ENCODE measurements at places on chromosomes 6 and 20.
A peak's percentile ranks its signal among the peaks of the same experiment; 100 is the strongest.

DNA sequence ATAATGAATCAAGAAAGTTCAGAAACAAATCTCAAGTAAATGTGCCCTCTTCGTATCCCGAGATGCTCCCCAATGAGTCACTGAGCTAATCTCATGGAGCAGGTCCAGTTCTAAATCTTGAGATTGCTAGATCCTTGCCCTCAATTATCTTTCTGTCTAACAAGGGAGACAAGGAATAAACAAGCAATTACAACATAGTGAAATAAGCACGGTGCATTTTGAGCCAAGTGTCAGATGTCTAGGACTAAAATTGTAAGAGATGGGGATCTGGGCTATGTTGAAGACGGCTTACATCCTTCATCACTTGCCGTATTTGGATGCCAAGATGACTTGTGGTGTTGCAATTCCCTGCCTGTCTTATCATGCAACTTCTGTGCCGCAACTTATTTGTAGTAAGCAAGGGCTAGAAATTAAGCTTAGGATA is 56.5 kb upstream of the ADGRF1 start:
- no peak for DNase-seq

GRCh38 chr6:40295251-40295950 is 291.8 kb downstream of the LRFN2 start:
- DNase-seq: no peak

GRCh38 chr20:5001174-5002076 is at the start of gene SLC23A2:
TSS of gene SLC23A2 (minus strand) at chr20:5001510. CDS start at chr20:4932562, 68,948 bp downstream.
- peak; percentile 28 for DNase-seq

GRCh38 chr20:17556837-17557674 is 12.8 kb upstream of the DSTN start:
- no peak for DNase-seq

DNA sequence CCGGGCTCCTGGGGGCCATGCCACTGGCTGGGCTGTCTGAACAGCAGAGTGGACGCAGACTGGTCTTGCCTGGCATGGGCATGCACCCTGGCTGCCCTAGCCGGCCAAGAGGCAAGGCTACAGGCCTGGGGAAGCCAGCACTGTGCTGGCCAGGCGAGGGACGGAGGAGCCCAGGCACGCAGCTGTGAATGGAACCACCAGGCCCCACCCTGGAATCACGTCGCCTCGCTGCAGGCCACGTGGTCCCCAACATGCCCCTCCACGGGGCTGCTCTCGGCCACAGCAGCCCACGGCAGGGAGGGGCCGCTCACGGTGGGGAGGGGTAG is 4.0 kb downstream of the UCKL1 start:
- no peak for DNase-seq

- no peak for DNase-seq
These were observed 45.4 kb downstream of the MKKS start for GRCh38 chr20:10388597-10388996.

DNA sequence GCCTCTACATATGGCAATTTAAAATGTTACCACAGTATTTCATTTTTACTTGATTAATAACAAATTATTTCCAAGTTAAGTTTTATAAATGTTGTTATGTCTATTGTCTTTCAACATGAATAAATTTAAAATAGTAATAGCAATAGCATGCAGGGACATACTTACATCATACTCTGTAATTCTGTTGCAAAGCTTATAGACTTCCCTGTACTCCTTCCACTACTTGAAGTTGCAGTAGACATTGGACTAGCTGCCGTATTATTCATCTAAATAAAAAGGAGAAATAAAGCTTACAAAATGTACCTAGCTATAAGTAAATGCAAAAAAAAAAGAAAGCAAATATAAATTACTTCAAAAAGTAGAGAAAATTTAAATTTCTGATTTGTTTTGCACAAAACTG is 12.7 kb downstream of the SUPT3H start:
- DNase-seq: no peak

DNA sequence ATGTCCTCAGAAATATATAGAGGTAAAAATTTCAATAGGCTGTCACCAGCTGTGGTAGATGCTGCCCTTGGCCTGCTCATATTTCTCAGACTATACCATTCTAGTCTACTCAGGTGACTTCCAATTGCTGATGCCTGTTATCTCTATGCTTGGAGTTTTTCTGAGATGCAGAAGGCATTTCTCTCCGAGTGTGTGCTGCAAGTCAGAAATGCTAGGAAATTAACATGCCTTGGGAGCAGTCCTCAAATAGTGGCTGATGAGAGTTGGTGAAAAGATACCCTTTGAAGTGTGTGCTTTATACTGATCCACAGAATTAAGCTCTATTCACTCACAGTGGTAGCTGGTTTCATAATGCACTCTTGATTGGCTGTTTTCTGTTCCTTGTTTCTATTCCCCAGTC is 43.2 kb upstream of the PKIB start:
- no peak for DNase-seq

DNA sequence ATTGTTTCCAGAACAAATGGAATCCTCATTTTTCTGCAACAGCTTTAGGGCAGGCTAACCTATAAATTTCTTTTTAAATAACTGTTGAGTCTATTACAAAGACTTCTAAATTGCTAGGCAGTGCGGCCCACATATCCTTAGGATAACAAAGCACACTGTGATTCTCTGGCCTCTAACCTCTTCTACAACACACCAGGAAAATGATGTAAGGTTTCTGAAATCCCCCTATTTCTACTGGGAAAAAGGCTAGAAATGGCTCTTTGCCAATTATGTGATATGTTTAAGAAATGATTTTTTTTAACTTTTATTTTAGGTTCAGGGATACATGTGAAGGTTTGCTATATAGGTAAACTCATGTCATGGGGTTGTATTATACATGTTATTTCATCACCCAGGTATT is 17.3 kb upstream of the NT5E start:
- DNase-seq: no peak

GRCh38 chr20:34112600-34113101 is 608 bp upstream of the EIF2S2 start:
- no peak for DNase-seq

DNA sequence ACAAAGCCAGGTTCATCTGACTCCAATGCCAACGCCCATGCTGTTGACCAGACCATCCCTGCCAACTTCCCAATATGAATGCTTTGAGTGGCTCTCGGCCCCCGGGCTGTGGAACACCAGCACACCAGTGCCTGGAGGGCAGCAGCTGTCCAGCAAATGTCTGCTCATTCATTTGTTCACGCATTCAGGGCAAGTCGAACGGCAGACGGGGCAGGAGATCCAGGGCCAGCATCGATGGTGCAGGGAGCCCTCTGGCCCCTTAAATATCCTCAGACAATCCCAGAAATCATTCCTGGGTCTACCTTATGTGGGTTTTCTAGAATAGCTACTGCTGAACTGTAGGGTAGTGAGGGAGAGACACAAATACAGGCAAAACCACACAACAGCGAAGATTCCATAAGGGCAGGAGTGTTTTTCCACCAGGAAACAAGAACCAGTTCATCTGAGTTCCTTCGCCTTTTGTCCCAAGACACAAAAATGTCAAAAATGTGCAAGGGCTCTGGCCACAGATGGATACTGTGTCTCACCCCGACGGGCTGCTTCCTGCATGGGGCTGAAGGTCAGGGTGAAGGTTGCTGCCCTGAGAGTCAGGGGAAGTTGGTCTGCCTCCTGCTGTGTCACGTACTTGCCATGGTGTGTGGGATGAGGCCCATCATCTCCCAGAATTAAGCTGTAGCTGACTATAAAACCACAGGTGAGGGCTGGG is 15.5 kb downstream of the RIPOR3 start:
- DNase-seq: no peak

- DNase-seq: no peak
These were observed 131.7 kb upstream of the BTBD3 start for GRCh38 chr20:11785885-11786507.

DNA sequence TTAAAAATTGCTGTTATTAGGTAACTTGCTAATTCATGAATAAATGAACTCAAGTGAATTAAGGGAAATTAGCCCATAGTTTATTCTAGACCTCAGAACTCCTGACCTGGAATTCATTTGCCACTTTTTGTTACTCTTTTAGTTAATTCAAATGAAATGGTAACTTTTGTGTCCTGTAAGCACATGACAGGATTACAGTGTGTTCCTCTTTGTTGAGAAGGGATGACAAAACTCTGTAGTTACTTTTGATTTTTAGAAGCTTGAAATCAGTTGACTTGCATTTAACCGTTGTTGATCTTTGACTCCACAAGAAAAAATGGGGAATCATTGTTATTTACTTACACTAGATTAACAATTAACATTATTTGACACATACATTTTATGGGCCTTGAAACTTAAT is 6.2 kb downstream of the SLC9A8 start:
- no peak for DNase-seq

- DNase-seq: no peak
These were observed 51.6 kb upstream of the RIN2 start for GRCh38 chr20:19706463-19706862.

- DNase-seq: no peak
These were observed 27.6 kb downstream of the CDH26 start for GRCh38 chr20:59985864-59986263.

- DNase-seq: no peak
These were observed 467.4 kb upstream of the CITED2 start for GRCh38 chr6:139841794-139842215.

DNA sequence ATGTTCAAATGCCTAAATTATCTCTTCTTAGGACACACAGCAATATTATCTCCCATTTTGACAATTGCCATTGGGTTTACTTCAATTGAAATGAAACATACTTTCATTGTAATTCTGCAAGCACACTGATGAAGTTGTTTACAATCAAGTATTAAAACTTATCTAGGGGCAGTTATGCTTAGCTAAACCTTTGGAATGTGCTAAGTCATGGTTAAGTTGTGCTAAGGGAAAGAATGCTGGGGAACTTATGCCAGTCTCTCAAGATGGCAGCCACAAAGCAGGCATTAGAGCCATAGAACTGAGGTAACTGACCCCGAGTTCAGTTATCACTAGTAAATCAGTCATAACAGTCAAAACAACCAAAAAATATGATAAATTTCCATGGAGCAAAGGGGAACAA is 59.1 kb upstream of the NT5E start:
- no peak for DNase-seq

- DNase-seq: no peak
These were observed 77.9 kb upstream of the B3GAT2 start for GRCh38 chr6:71034563-71035345.

DNA sequence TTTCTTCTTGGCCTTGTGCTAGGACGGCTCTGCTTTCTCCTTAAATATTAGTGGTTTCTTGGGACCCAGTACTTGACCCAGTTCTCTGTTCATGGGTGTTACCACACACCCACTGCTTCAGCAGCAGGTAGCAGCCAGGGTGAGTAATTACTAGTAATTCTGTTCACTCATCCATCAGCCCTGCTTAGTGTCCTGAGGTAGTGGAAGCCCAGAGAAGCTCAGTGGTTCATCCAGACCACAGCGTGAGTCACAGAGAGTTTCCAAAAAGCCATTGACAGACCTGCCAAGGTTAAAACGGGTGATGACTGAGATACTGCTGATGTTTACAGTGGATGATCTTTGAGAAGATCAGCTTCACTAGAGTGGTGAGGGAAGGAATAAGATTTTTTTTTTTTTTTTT is 51.7 kb upstream of the HINT3 start:
- DNase-seq: no peak

- no peak for DNase-seq
These were observed 2.0 kb upstream of the CTCFL start for GRCh38 chr20:57526885-57527460.

DNA sequence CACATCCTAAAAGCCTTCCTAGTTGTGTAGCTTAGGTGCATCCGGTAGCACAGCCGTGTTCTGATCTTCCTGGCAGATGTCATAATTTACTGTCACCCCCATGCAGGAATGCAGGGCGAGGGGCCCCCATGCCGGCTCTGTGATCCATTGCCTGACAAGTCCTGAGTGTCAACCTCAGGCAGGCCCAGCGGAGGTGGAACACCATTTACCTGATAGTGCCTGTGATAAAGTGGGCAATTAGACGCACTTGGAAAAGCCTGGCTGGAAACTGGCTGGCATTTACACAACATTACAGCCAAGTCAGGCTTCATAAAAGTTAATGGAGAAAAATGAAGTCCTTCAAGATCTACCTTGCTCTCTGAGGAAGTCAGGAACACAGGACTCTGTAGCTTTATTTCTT is 521.4 kb upstream of the JAG1 start:
- DNase-seq: no peak

DNA sequence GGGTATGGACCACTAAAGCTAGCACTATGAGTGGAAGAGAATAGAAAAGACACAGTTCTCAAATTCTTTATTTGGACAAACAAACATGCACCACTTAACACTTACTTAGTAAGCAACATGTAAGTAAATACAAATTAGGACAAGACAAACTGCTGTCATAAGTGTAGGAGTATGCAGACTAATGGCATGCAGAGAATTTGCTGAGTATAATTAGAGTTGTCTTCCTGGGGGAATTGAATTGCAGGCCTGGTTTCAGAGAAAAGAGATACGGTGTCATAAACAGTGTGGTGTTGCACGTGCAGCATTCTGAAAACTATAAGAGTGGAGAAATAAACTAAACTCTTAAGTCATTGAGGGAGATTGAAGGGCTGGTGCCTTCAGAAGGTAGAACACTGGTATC is 125.2 kb upstream of the EYA4 start:
- no peak for DNase-seq

- no peak for DNase-seq
These were observed 61.5 kb downstream of the SYNE1 start for GRCh38 chr6:152575621-152576150.

DNA sequence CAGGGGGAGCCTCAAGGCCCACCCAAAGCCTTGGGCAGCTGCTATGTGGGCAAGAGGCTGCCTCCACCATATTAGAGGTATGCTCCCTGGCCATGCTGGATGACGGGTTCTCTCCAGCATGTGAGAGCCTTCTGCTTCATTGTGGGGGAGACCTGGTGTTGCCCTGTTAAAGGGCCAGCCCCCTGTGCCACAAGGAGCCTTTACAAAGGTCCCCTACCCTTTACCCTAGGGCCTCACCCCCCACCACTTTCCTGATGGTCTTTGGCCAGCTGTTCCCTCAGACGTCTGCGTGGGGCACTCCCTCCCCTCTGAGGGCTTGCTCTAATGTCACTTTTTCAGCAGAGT is 5.2 kb downstream of the ADIG start:
- no peak for DNase-seq

Data from stimulated activated CD4-positive, alpha-beta T cell treated with anti-CD3 and anti-CD28 coated beads, Interleukin-1b, Interleukin-23, amount 100 ng/mL, for 1 hour (primary cell).